ENCODE measurements at places on chromosomes 4 and X.

DNA sequence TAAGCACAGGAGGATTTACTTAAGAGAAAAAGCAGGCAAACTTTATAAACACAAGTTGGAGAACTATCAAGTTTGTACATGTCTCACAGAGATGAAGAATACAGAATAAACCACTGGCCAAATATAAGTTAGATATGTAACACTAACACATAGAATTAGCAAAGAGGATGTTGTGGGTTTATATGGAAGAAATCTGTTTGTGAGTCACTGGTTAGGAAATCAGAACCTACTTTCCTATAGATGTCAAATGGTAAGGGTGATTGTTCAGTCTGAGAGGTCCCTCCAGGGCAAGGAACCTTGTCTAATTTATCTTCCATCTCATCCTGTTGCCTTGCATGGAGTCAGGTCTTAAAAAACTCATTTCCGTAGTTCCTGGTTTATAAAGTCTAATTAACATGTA is 14.8 kb upstream of the ART3 start:
- DNase-seq: no peak

DNA sequence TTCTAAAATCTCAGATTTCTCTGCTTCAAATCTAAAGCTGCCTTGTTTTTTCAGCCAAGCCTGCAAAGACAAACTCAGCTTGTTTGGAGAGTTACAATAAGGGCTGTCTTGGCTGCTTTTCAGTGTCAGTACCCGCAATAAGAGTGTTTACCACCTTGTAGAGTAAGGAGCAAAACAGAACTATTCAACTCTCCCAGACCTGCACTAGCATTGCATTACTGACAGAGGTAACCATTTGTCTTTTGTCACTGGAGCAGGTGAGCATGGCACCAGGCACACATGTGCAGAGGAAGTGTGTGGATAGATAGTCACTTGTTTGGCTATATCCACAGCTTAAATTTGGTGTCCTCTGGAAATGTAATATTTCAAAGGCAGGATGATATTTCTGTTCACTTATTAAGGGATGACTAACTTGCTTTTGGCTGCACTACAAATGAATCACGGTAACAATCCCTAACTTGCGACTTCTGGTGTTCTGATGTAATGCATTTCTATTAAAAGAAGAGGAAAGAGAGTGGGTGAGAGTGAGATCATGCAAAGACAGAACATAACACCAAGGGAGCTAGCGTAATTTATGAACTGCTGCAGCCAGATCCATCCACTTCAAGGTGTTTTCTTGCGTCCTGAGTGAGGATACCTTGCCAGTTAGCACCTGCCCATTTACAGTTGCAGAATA is 38.6 kb downstream of the PTCHD1 start:
- DNase-seq: no peak

- DNase-seq: no peak
Observed at GRCh38 chrX:149650162-149650561, 18.6 kb upstream of the TMEM185A start.

DNA sequence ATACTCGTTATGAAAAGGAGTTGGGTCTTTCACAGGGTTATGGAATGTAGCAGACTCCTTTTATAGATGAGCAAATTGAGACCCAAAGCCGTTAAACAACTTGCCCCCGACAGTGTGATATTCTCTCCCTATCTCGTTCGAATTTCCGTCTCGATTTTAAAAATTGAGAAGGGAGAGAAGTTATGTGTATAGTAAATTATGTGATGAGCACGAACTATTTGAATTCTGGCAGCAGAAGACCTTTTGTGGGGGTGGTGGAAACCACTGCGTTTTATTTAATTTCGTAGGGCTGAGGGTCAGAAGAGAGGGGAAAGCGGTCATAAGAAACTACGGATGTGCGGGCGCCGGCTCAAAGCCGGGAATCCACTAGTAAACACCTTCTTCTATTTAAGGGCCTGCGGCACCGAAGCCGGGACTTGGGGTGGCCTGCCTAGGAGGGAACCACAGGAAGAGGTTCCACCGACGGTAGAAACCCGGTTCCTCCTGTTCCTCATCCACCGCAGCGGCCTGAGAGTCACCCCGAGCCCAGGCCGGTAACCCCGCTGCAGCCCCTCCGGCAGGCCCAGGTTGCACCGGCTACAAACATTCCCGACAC is 1.5 kb upstream of the DDX3X start:
- DNase-seq: no peak

GRCh38 chr4:184988611-184989010 is 29.7 kb upstream of the HELT start:
- no peak for DNase-seq

DNA sequence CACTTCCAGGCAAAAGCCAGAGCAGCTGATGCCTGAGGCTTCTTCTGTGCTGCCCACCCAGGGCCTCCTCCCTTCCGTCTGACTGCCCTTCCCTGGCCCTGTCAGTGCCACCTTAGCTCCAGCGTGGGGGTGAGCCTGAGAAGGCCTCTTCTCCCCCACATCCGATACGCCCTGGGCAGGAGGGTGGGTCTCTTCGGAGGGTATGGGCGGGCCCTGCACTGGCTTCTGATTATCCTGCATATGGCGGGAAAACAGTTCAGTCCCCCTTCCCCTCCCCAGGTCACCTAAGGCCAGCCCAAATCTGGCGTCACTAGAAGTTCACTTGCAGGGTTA is 256.7 kb downstream of the FBXW7 start:
- DNase-seq: no peak

GRCh38 chr4:109914322-109914721 is 1.6 kb downstream of the EGF start:
- DNase-seq: no peak

DNA sequence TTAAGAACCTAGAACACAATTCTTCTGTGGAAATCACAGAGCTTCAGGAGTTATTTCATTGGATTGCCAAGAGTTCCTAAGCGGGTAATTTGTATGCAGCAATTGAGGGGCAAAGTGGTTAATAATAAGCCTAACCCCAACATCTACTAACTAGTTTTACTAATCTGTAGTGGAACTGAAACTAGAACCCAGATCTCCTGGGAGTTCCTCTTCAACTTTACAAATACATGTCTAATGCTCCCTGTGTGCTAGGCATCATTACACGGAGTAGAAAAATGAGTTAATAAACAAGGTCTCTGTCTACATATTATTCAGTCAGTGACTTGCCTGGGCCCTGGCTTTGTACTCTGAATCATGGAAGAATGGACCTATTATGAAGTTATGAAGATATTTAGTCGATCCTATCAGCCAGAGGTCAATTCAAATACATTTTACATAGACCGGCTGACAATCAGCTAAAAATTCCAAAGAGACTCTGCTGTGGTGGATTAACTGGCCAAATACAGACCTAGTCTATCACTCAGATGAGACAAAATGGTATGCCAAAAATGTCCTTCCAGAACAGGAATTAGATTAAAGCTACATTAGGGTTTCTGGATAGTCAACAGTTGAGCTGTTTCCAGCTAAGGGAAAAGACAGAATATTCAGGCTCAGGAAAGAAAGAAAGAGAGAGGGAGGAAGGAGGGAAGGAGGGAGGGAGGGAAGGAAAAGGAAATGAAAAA is 326.0 kb downstream of the FBXW7 start:
- DNase-seq: no peak

DNA sequence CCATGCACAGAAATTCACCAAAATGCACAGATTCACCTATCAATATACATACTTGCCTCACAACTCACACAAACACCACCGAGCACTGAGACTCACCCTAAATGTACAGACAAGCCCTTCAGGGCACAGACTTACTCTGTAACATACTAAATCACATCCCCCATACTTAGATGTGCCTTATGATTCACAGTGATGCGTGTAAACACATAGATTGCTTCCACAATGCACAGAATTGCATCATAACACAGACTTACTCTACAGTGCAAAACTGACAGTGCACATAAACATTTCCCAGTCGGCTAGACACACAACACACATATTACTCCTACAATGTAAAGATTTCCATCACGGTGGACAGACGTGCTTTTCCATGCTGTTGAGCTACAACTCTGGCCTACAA is 6.2 kb downstream of the LINC00632 start:
- no peak for DNase-seq

GRCh38 chrX:19543951-19544381 is 28.7 kb upstream of the MAP3K15 start:
- DNase-seq: no peak

DNA sequence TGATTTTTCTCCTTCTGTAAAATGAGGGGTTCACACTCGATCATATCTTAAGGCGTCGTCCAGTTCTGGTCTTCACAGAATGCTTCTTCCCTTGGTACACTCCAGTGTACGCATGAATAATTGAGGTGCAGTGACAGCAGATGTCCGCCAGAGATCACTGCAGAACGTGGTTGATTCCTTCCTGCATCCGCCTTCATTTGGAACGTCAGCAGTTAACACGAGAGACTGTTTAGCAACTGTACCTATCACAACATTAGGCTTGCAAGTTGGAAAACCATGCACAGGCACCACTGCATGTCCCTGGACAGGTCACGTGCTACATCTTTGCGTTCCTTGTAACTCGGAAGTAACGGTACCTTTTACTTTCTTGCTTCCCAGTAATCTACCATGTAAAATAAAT is 66.0 kb upstream of the GEMIN8 start:
- DNase-seq: no peak

DNA sequence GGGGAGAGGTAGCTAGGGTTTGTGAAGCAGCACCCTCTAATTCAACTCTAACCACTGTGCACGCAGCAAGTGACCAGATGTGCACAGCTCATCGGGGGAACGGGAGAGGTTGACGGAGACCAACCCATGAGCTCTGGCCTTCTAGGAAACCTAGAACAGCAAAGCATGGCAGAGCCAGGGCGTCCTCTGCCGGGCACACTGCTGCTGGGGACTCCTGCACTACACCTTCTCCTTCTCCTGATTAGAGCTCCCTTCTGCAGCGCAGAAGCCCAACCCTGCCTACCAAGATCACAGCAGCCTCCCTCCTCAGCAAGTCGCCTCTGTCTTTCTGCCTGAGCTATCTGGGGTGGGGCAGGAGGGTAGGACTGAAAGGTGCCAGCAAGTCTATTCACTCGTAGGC is 252.3 kb upstream of the PSAPL1 start:
- DNase-seq: no peak

DNA sequence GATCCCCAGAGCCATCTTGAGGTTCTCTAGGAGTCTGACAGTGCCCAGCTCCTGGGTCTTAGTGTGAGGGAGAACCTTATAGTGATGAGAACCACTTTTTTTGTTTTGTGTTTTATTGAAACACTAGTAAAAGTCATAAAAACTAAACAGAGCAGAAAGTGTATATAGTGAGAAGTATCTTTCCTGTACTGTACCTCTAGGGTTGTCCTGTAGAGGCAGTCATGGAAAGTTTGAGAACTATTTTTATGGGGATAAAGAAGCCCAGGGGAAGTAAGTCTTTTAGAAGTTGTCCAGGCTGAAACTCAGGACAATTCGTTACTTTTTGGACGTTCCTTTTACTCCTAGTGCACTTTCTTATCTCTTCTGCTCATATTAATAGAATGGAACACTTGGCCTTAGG is 40.9 kb downstream of the ADH5 start:
- no peak for DNase-seq

GRCh38 chr4:159652871-159653270 is 550.0 kb downstream of the RAPGEF2 start:
- no peak for DNase-seq

- DNase-seq: no peak
Observed at GRCh38 chr4:67550451-67550850, 5.1 kb upstream of the CENPC start.

- no peak for DNase-seq
Observed at GRCh38 chr4:86243750-86244149, 116.1 kb downstream of the MAPK10 start.

GRCh38 chr4:186204103-186204559 is 12.8 kb downstream of the CYP4V2 start:
- DNase-seq: no peak

DNA sequence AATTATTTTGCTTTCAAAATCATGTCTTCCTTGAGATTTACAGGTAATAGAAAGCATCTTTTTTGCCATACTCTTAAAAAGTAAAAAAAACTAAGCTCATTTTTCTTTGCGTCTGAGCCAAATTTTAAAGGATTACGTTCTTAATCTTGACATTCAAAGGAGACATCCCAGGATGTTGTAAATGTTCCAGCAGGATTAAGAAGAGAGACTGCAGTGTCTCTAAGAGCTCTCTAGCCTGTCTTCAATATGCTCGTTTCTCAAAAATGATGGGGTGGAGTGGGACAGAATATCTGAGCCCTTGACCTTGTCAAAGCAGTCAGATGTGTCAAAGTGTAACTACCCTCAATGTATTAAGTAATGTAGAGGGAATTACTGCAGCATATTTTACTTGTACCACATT is 363.3 kb downstream of the PCDH7 start:
- no peak for DNase-seq

DNA sequence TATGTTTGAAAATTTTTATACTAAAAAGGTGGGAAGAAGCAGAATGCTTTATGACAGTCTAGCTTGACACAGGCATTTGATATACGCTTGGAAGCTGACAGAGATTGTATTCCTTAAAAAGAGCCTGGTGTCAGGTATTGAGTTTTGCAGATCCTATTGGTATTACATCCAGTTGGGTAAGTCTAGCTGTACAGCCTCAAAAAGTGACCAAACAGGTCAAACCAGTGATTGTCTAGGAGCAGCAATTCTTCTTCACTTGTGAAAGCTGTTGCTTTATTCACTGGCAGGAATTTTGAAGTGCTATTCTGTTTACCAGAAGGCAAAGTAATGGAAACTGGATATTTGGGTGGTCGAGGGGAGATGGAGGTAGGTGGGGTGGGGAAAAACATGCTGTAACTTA is 77.5 kb downstream of the UCHL1 start:
- DNase-seq: peak; percentile 19

GRCh38 chr4:8270912-8271815 is 1.6 kb downstream of the HTRA3 start:
- no peak for DNase-seq

DNA sequence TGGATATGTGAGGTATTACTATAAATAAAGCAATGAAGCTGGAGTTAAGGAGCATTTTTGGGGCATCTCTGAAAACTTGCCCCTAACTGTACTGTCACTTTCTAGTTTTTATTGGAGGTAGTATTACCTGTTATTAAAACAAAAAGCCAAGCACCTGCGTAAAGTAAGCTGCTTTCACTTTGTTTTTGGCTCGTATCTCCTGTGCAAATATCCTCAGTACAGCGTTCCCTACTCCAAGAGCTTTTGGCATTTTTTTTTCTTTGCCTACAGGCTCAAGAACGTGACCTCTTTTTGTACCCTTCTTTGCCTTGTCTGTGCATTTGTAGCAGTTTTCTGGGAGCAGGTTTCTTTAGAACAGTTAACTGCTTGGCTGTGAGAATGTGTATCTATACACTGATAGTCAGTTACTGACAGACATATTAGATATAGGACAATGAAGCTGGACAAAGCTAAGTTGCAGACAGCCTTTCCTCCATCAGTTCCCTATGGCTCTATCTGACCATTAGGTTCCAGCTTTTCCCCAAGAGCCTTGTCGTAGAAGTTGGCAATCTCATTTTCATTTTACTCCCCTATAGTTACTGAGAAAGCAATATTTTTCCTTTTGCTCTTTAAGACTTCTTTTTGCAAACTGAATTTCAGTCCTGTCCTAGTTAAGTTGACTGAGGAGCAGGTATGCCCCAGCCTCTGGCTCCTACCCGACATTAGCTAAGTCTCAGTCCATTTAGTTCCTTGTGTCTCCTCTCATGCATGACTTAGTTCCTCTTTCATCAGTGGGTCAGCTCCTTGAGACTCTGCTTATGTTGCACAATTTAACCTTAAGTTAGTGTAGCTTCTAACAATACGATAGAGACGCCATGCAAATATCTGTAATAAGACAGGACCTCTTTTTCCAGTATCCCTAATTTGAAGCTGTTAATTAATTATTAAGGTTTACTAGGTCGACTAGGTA is 71.5 kb upstream of the HPRT1 start:
- DNase-seq: no peak

- DNase-seq: no peak
Observed at GRCh38 chr4:128220286-128221235, 67.1 kb downstream of the PGRMC2 start.

- DNase-seq: no peak
Observed at GRCh38 chr4:151553874-151554273, 144.9 kb downstream of the FHIP1A start.

All from NCI-H1048 (cell line).